ENCODE measurements at places on chromosomes 7 and 10.

DNA sequence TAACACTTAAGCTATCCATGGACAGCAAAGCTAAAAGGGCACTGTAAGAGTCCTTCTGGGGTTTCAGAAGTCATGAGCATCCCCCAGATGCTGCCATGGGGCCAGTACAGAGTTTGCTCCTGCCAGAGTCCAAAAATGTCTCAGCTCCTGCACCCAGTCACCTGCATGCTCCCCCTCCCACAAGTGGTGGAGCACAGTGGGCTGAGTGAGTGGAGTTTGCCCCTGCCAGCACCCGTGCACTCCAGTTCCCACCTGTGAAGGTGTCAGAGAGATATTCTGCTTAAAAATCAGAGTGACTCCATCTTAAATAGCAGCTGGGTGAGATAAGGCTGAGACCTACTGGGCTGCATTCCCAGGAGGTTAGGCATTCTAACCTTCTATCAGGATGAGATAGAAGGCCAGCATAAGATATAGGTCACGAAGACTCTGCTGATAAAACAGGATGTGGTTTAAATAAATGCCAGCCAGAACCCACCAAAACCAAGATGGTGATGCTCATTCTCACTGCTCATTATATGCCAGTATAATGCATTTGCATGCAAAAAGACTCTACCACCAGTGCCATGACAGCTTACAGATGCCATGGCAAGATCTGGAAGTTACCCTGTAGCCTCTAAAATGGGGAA lies 140.1 kb upstream of the ZNF92 start:
- DNase-seq = no peak

GRCh38 chr10:77939561-77940001 lies 13.0 kb upstream of the DLG5 start:
- peak; percentile 93 for DNase-seq

- no peak for DNase-seq
Measured at GRCh38 chr10:488933-489215, 200.6 kb downstream of the DIP2C start.

DNA sequence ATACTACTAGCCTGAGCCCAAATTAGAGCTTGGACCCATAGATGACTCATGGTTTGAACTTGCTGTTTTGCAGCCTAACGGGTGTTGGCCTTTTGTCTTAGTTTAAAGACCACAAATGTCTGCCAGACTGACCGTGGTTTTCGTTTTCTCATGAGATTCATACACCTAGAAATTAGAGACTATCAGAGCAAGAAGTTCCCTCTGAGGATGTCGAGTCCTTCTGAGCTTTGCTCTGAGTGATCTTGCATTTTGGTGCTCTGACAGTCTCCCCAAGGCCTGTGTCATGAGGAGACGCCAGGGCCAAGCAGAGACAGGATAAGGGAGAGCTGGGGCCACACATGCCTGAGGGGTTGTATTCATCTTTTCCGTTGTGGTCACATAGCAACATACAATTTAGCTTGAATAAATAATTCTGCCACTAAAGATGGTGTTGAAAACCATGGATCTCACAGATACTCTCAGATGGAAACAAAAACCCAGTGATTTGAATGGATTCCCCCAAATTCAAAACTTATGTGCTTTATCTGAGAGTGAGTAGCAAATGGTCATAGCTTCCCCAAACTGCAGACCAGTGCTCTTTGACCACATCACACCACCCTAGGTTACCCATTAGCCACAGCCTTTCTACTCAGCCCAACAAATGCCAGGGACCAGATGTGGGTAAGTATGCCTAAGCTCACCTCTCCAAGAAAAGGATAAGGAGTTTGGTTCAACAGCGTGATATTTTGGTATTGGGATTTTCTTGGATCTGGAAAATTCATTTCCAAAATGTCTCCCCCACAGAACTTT lies 762.0 kb upstream of the IGFBP3 start:
- DNase-seq = no peak

DNA sequence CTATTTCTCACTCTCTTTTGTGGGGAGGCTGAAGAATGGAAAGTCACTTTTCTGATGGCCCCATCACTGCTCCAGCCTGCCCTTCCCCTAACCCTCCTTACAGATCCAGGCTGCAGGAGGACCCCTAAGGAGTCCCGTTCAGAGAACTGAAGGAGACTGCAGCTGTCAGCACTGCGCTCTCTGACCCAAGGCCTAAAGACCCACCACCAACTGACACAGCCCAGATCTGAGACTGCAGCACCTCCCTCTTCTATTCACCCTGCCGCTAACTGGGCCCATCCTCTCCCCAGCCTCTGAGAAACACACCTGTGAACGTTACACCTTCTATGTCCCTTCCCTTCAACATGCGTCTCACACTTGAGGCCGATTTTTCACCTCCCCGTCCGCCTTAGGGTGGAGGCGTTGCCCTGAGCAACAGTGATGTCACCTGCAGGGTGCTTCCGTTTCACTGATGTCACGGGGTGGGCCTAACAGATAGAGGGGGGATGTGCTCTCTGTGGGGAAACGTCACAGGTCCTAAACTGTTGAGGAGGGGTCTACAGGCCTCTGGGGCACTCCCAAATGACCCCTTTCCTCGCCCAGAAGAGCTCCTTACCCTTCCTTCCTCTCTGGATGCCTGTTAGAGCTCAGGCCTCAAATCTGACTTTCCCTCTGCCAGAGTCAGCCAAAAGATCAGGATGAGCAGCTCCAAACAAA lies 5.1 kb downstream of the ITPRIP start:
- DNase-seq = no peak

DNA sequence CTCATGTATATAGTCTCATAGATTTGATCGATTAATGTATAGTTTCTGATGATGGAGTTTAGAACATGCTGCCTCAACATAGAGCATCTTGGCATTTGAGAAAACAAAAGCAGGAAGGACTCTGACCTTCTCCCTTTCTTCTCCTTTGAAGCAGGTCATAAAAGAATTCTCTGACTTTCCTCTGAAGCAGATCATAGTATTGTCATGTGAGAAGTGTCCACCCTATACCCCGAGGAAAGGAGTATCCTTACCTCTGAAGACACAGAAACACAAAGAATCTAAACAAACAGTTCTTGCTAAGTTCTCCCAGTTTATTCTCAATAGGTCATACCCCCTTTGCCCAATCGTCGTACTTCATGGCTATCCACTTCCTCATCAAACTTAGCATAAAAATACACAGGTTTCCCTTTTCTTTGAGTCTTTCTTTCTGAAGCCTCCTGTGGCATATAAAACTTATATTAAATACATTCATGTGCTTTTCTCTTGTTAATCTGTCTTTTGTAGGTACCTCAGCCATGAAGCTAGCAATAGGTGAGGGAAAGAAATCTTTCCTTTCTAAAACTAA lies 194.9 kb downstream of the REEP3 start:
- DNase-seq = no peak

DNA sequence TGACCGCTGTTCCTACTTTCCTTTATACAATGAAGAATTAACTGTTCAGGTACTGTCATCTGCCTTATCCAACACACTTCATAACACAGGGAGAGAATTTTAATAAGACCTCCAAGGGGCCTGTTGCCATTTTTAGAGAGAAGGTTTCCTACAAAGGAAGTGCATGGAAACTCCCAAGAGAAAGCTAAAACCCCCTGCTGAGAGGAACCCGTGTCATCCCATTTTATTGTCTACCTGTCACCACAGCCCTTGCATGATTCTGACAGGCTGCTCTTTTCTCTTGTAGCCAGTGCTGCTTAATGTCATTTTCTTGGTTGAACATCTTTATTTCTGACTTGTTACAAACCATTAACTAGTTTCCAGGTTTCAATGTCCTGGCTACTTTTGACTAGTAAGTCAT lies 98.4 kb downstream of the SNX10 start:
- DNase-seq = peak; percentile 81

- DNase-seq = no peak
Measured at GRCh38 chr7:154592388-154592787, 410.5 kb downstream of the PAXIP1 start.

GRCh38 chr7:104990983-104991382 lies 23.0 kb upstream of the KMT2E start:
- no peak for DNase-seq

DNA sequence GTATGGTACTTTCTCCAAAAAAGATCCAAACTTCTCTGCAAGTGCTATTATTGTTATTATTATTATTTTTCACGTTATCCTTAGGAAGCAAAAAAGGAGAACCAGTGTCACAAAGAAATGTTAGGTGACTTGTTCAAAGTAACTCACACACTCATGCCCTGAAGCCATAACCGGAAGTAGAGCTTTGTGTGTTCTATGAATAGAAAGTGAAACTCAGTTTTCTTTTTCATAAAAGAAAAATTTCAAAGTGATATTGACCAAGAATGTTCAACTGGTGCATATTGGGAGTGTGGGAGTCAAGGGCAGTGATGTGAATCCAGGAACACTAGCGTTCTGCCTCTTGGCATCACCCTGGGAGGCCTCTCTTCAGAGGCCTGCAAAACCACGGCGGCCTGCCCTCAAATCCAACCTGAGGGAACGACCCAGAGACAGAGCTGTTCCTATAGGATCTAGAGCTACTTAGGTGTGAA lies 106.1 kb downstream of the PRKCQ start:
- DNase-seq = no peak

Data from NCI-H69 (cell line).